Lower lobe of right lung (tissue), 2 donors: ENCODE measurements at places on chromosomes 3 and 15. TPM values are rescaled to one million over a fixed set of nuclear protein-coding genes. Genes with fewer than 3 reads are reported as not detected.

Gene CNTN6
- total RNA-seq: 10.3 TPM

Gene SLC25A20
- total RNA-seq: 29.0 TPM

Gene IGDCC3
- not detected for total RNA-seq

Gene EXD1
- not detected for total RNA-seq

Gene LRRC31
- total RNA-seq: 1.1 TPM

Gene PDE8A
- 49.2 TPM for total RNA-seq

Gene C3orf62
- 10.0 TPM for total RNA-seq

Gene CHRNA7
- 0.92 TPM for total RNA-seq

Gene TF
- total RNA-seq: 2.8 TPM
